ENCODE measurements at places on chromosomes 7 and 10.

DNA sequence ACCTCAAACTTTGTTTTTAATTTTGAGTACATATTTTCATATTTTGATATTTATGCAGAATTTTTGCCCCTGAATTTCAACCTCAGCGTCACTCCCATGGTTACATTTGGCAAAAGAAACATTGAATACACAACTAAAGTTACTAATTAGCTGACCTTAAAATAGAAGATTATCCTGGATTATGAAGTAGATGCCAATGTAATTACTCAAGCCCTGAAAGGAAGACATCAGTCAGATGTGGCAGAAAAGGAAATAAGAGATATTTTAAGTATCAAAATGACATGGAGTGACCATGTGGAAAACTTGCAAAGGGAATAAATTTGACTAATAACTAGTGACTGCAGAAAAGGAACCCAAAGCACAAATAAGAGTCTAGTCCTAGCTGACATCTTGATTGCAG is 701.3 kb upstream of the KCND2 start:
- DNase-seq = no peak

GRCh38 chr7:2112261-2113198 is 120.2 kb downstream of the MAD1L1 start:
- DNase-seq = no peak

- no peak for DNase-seq
Observed at GRCh38 chr7:47329320-47329926, 252.5 kb downstream of the TNS3 start.

DNA sequence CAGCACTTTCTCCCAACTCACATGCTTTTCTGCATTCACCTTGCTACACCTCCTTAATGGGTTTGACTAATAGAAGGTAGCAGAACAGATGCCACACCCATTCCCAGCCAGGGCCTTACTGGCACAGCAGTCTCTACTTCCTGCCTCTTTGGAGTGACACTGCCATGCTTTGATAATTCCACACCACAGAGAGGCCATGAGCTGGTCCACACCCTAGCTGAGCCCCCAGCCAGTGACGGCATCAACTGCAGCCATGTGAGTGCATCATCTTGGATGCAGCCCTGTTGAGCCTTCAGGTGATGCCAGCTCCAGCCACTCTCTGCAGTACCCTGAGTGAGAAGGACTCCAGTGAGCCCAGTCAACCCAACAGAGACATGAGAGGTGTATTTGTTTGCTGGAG is 27.5 kb upstream of the EZH2 start:
- DNase-seq = no peak
